ENCODE measurements at places on chromosomes 11 and 22.

DNA sequence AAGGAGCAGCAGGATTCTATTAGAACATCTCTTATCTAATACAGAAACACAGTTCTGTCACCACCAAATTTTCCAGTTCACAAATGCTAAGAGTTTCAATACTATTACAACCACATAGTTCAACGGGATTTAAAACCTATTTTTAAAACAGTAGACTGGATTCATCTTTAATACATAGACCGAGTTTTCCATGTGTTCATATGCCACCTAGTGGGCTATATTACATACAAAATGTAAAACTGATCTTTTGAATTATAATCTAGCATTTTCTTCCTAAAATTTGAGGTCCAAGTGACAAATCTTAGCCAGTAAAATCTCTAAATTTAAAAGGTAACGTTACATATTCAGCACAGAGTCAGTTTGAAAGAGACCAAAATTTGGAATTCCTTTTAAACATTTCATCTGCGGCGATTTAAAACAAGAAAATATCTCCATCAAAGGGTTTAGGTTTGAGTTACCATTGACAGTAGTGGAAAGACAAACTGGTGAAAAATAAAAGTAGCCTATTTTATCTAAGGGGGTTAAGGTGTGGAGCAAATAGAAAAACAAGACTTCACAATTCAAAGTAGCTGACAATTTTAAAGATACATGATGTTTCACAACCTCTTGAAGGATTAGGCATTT lies 269.3 kb upstream of the MPPED2 start:
- no peak for DNase-seq

DNA sequence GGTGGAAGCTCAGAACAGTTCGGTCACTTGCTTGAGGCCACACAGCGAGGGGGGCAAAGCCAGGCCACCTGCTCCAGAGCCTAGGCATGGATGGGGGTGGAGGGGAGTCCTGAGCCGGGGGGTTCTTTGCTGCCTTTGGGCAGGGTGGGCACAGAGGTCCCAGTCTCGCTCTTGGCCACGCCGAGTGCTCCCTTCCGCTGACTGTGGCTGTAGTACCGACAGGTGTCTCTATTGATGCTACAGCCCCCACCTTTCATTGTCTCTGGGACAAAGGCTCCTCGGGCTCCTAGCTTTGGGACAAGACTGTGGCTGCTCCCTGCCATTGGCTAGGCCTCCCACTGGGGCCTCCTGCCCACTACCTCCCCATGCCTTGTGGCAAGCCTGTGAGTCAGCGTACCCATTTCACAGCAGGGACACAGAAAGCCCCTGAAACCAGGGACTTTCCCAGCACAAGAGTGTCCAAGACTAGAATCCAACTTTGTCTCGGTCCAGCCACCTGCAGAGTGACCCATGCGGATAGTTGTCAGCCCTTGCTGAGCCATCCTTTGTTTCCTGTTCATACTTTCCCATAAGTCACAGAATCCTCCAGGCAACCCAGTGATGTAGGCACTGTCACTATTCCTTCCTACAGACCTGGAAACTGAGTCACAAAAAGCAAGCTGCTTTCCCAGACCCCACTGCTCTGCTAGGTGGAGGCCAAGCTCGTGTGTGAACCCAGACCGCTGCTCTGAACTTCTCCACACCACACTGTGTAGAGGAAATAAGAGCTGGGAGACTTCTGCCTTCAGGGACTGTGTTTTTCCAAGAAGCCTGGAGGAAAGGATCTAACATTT lies 17.2 kb downstream of the MYEOV start:
- no peak for DNase-seq

DNA sequence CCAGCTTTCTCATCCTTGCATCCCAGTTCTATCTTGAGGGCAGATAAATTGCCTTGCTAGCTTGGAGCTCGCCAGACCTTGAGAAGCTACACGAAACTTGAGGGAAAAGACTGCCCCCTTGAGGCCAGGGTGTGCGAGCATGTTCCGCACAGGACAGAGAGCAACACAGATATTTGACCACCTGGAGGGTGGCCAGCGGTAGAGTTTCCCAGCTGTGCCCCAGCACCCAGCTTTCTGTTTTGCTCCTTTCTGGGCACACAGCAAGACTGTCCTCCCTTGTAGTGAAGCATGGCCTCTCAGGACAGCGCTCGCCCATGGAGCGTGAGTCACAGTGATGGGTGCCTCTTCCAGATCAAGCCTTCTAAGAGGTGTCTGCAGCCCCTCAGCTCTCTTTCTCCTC lies 23.5 kb downstream of the SPATA19 start:
- no peak for DNase-seq

GRCh38 chr11:47550288-47551047 lies 2.5 kb downstream of the CELF1 start:
- DNase-seq, result no peak

- DNase-seq, result no peak
Observed at GRCh38 chr11:27618281-27618915, 81.9 kb downstream of the BDNF start.

DNA sequence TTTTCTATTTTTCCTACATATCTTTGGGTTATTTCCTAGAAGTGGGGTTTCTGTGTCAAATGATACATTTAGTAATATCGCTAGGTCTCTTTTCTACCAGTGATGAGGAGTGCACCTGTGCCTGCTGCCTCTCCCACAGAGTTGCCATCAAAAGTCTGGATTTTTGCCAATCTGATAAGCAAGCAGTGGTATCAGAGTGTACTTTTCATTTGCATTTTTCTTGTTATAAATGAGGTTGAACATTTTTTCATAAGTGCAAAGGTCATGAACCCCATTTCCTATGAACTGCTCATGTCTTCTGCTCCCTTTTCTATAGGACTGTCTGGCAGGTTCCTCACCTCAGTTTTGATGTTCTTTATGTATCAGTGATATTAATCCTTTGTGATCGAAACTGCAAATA lies 1.7 kb downstream of the TRPM5 start:
- no peak for DNase-seq

DNA sequence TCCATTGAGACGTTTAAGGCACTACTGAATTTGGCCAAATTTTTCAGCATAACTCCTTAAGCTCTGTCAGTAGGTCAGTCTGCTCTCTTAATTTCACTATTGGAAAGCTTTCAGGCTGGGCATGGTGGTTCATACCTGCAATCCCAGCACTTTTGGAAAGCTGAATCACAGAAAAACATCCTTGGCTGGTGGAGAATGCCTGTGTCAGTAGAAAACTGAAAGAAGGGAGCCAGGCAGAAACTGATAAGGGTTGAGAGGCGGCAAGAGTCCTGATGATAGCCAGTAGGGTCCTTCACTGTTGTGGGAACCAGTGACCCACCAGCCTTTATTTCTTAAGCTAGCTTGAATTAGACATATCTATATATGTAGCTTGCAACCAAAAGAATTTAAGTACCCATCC lies 22.6 kb downstream of the NEU3 start:
- no peak for DNase-seq

- DNase-seq, result no peak
Observed at GRCh38 chr11:77602381-77603088, 12.8 kb downstream of the AQP11 start.
